ENCODE measurements at places on chromosomes 6 and 20.

DNA sequence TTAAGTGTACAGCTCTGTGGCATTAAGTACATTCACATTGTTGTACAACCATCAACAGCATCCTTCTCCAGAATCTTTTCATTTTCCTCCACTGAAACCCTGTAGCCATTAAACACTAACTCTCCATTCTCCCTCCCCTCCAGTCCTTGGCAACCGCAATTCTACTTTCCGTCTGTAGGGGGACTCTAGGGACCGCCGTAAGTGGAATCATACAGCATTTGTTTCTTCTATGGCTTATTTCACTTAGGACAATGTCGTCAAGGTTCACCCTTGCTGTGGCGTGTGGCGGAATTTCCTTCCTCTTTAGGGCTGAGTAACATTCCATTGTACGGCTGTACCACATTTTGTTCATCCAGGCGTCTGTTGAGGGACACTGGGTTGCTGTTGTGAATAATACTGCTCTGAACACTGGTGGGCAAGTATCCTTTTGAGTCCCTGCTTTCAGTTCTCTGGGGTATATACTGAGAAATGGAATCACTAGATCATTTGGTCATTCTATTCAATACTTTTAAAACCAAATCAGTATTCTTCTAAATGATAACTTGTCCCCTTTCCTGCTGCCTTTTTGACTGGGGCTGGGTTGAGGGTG lies 50.7 kb downstream of the PPP1R3G start:
- DNase-seq, result peak; percentile 59

DNA sequence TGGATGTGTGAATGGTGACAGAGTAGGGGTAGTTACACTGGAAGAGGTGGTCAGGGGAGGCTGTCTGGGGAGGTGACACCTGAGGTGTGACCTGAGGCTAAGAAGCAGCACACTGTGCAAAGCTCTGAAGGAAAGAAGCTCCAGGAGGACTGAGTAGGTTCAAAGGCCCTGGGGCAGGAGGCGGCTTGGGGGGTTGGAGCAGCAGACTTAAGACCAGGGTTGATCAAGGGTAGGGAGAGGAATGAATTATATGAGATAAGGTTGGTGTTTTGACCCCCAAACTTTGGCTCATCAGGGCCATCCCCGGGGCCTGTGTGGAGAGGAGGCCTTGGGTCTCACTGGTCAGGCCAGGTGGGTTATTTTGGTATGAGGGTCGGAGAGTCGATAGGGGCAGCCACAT lies 166.1 kb downstream of the GRM4 start:
- no peak for DNase-seq

DNA sequence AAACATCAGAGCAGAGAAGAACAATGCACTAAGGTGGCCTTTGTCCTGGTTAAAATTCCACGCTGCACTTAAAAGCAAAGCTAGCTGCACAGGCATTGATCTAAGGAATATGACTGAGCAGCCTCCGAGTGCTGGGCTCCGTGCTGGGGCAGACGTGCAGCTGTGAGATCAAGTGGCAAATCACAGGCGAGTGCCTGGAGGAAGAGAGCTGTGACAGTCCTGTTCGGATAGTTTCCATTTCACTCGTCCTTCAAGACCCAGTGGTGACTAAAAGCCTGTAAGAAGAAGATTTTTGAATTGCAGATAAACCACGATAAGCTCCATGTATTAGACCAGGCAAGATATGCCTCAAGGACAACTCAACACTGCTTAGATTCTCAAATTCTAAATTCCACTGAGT lies 247.9 kb downstream of the ANKRD60 start:
- no peak for DNase-seq

DNA sequence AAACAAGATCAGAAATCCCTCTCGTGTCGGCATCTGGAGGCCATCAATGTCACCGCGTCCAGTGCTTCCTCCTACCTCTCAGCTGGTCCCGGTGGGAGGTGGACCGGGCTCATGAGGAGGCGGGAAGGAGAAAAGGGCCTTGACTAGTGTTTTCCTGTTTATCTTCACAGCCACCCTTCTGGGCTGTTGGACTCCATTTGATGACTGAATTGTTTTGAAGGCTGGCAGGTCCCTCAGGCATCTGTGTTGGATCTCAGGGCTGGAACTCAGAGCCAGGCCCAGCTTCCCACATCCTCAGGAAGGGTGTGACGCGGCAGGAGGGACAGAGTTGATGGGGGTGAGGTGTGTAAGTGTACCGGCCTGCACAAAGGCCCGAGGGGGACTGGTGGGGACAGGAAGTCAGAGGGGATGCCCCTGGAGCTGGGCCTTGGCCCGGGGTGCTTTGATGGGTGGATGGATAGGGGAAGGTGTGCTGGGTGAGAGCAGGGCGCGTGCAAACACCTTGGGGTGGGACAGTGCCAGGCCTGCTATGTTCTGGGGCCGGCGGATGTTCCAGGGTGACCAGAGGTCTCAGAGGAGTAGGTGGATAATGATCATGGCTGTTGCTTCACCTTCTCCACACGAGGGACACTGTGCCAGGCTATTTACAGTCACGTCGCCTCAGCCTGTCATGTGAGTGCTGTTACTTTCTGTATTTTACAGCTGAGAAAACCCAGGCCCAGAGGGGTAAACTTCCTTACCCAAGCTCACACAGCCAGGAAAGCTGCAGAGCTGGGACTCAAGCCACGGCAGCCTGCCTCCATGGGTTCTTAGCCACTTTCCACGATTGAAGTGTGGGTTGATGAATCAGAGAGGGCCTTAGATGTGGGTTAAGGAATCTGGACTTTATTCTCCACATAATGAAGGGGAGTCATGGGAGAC lies 17.9 kb upstream of the CHMP4B start:
- DNase-seq, result no peak

DNA sequence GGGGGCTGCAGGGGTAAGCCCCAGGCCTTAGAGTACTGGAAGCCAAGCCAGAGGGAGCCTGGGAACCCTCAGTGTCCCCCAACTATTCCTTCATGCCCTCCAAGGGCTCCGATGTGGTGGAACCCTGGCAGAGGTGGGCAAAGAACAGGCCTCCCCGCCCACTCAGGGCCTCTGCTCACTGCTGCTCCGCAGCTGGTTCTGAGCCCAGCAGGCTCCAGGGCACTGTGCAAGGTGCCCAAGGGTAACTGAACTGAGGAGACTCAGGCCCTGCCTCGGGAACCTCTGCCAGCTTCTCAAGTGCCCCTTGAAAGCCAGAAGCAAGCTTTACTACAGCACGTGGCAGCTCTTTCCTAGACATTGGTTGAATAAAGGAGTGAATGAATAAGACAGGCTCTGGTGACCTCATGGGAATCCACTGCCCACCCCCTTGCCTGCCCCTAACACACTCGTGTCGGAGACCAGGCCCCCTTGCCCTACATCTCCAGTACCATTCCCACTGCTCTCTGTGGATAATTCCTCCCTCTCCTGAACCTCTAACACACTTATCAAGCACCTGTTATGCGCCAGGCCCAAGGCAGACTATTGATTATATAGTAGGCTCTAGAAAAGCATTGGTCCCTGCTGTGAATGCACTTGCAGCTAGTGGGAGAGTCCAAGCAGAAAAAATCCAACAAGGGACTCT lies 55.0 kb downstream of the TOX2 start:
- DNase-seq, result no peak

DNA sequence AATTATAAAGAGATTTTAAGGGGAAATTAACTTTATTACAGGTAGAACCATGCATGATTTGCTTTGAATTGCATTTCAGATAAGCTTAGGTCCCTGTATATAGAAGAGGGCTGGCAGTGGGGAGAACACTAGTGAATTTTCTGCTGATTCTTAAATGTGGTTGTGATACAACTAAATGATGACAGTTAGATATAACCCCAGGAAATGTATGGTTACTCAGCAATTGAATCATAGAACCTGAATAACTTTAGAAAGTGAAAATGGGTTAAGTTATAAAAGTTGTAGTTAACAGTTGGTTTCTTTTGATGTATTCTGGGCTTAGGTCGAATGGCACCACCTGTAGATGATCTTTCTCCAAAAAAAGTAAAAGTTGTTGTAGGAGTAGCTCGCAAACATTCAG lies 70.1 kb downstream of the PHF3 start:
- no peak for DNase-seq

Measured in activated CD4-positive, alpha-beta T cell treated with anti-CD3 and anti-CD28 coated beads for 36 hours (primary cell).